ENCODE measurements at places on chromosomes 4 and X. TPM values are rescaled to one million over a fixed set of nuclear protein-coding genes. Genes with fewer than 3 reads are reported as not detected.

PPP1R2C gene
- total RNA-seq = not detected

SUPT20HL2 gene
- total RNA-seq = not detected

MECP2 gene
- total RNA-seq = 21.2 TPM

NOP14 gene
- total RNA-seq = 14.1 TPM

GABRG1 gene
- total RNA-seq = not detected

HTN3 gene
- total RNA-seq = not detected

SFRP2 gene
- total RNA-seq = 15.9 TPM

MAGEA11 gene
- total RNA-seq = not detected

HSFX1 gene
- 0.88 TPM for total RNA-seq

HPF1 gene
- total RNA-seq = 31.5 TPM

KLB gene
- not detected for total RNA-seq

GAGE12J gene
- not detected for total RNA-seq

UGT2B28 gene
- not detected for total RNA-seq

CORIN gene
- total RNA-seq = 0.48 TPM

ADGRG2 gene
- total RNA-seq = under 0.01 TPM

BTC gene
- 0.26 TPM for total RNA-seq

USP26 gene
- total RNA-seq = not detected

FAM114A1 gene
- total RNA-seq = 215 TPM

ENPEP gene
- total RNA-seq = 0.64 TPM

STOX2 gene
- total RNA-seq = 14.1 TPM

LIMCH1 gene
- total RNA-seq = 1.4 TPM

CD38 gene
- total RNA-seq = 1.0 TPM

AWAT2 gene
- total RNA-seq = not detected

MMAA gene
- 2.3 TPM for total RNA-seq

GLUD2 gene
- 1.1 TPM for total RNA-seq

ADAM29 gene
- not detected for total RNA-seq

MTNR1A gene
- total RNA-seq = 0.48 TPM

SOD3 gene
- total RNA-seq = 2.7 TPM

LNX1 gene
- 1.0 TPM for total RNA-seq

NOX1 gene
- total RNA-seq = not detected

FRMD7 gene
- total RNA-seq = not detected

C4orf51 gene
- total RNA-seq = not detected

NAA11 gene
- total RNA-seq = not detected

TBC1D9 gene
- 13.8 TPM for total RNA-seq

HS3ST1 gene
- total RNA-seq = 0.40 TPM

TMEM31 gene
- total RNA-seq = not detected

NUDT10 gene
- total RNA-seq = 5.8 TPM

POF1B gene
- not detected for total RNA-seq

Data from epithelial cell of alveolus of lung (primary cell).